ENCODE measurements at places on chromosomes 11 and 22. TPM values are rescaled to one million over a fixed set of nuclear protein-coding genes. Genes with fewer than 3 reads are reported as not detected.
A peak's percentile ranks its signal among the peaks of the same experiment; 100 is the strongest.

DNA sequence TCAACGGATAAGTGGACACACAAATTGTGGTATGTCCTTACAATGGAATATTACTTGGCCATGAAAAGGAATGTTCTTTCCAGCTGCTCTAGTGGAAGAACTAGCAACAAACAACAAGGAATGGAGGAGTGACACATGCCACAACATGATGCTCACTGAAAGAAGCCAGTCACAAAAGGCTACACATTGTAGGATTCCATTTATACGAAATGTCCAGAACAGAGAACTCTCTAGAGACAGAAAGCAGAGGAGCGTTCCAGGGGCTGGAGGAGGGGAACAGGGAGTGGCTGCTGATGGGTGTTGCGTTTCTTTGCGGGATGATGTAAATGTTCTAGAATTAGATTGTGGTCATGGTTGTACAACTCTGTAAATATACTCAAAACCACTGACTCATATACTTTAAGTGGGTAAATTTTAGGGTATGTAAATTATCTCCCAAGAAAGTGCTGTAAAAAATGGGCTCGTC lies 32.4 kb upstream of the PDGFB start:
- H3K4me3 ChIP-seq, result no peak overlapping the region
- DNase-seq, result no peak
- H3K27ac ChIP-seq, result no peak overlapping the region

DNA sequence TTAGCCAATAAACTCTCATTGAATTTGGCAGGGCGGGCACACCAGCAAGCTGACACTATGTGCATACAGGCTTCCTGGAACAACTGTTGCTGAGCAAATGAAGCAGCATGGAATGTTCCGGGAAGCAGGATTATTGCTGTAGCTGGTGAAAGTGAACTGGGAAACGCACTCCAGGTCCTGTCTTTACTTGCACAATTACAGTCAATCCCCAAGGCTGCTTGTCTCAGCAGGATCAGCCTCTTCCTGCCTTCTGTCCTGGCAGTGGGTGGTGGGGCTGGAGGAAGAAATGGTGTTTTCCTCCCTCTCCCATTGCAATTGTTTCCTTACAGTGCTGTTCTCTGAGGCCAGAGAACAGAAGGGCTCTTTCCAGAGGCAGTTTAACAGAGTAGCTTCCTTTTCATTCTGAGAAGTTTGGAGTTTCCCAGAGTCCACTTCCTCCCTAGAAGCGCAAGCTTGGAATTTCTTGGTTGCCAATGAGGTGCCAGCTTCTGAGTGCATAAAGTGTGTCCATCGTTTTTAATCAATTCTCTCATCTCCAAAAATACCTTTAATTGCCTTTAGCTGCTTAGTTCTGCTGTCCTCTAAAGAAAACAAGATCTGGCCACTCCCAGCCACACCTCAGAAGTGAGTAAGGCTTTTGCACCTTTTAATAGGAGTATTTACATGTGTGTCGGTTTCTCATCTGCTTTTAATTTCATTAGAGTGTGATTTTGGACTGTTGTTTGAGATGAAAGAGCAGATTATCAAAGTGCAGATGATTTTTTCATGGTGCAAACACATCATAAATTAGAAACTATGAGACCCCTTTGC lies 19.9 kb downstream of the CD44 start:
- no peak overlapping the region for H3K27ac ChIP-seq
- DNase-seq, result no peak
- H3K27me3 ChIP-seq, result no peaks in the 10 kb centered on the region
- no peak overlapping the region for H3K4me3 ChIP-seq
- H3K4me1 ChIP-seq, result peaks cover 20% of the 10 kb centered on the region
- H3K36me3 ChIP-seq, result no peaks in the 10 kb centered on the region

The TREH gene
- total RNA-seq, result not detected

DNA sequence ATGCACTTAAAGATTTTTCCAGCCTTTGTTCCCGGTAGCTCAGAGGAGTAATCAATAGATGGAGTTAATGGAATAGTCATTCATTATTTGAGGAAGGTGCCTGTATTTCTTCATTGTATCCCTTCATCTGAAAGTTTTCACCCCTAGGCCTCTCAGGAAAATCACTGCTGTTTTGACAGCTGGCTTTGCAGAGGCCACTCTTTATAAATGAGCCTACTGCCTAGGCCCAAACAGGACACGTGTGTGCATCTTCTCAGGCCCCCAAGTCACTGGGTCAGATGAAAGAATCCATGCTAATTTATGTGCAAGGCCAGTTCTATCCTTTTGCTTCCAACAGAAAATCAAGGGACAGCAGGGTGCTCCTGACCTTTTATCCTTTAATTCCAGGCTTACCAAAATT lies 76.8 kb downstream of the MPPED2 start:
- peaks cover 3% of the 10 kb centered on the region for H3K4me1 ChIP-seq
- no peaks in the 10 kb centered on the region for H3K36me3 ChIP-seq
- no peak overlapping the region for H3K4me3 ChIP-seq
- H3K27me3 ChIP-seq, result no peaks in the 10 kb centered on the region
- no peak for DNase-seq

- no peaks in the 10 kb centered on the region for H3K27me3 ChIP-seq
- H3K4me1 ChIP-seq, result no peaks in the 10 kb centered on the region
- H3K27ac ChIP-seq, result no peak overlapping the region
- no peak overlapping the region for H3K4me3 ChIP-seq
- no peaks in the 10 kb centered on the region for H3K36me3 ChIP-seq
Observed at GRCh38 chr11:21321072-21321471, 651.7 kb downstream of the NELL1 start.

- DNase-seq, result no peak
- no peak overlapping the region for H3K27ac ChIP-seq
- H3K4me1 ChIP-seq, result no peaks in the 10 kb centered on the region
- no peaks in the 10 kb centered on the region for H3K27me3 ChIP-seq
- H3K36me3 ChIP-seq, result no peaks in the 10 kb centered on the region
Observed at GRCh38 chr11:31107649-31108048, 261.9 kb downstream of the DCDC1 start.

DNA sequence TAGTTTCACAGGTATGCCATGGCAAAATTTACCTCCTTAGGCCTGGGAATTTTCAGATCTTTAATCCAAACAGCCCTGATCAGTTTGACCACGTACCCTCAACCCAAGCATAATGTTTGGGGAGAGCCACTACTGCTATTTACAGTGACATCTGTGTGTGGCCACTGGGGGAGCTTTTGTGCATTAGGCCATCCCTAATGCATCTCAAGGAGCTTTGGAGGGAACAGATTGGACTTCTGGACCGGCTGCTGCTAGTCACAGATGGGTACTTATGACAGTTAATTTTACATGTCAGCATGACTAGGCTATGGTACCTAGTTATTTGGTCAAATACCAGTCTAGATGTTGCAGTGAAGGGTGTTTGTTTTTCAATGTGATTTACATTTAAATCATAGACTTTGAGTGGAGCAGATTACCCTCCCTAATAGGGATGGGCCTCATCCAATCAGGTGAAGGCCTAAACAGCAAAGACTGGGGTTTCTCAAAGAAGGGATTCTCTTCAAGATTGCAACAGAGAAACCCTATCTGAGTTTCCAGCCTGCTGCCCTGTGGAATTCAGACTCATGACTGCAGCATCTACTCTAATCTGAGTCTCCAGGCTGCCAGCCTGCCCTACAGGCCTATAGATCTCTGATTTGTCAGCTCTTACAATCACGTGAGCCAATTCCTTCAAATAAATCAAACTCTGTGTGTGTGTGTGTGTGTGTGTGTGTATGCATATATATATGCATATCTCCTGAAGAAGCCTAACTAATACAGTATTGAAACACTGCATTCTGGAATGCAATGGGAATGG lies 38.0 kb upstream of the GALNT18 start:
- H3K27me3 ChIP-seq, result no peaks in the 10 kb centered on the region
- no peak overlapping the region for H3K27ac ChIP-seq
- no peaks in the 10 kb centered on the region for H3K36me3 ChIP-seq
- H3K4me3 ChIP-seq, result no peak overlapping the region

- no peak overlapping the region for H3K27ac ChIP-seq
- DNase-seq, result no peak
- H3K4me1 ChIP-seq, result no peaks in the 10 kb centered on the region
- H3K4me3 ChIP-seq, result no peak overlapping the region
Observed at GRCh38 chr22:45804986-45805325, 133.3 kb downstream of the ATXN10 start.

- H3K27me3 ChIP-seq, result no peaks in the 10 kb centered on the region
- H3K27ac ChIP-seq, result no peak overlapping the region
- no peak for DNase-seq
- no peaks in the 10 kb centered on the region for H3K36me3 ChIP-seq
Observed at GRCh38 chr11:45102361-45102809, 44.1 kb upstream of the PRDM11 start.

The GDPD5 gene
- 3.1 TPM for total RNA-seq

GRCh38 chr11:84655712-84656111 lies 971.4 kb downstream of the DLG2 start:
- no peaks in the 10 kb centered on the region for H3K27me3 ChIP-seq
- no peaks in the 10 kb centered on the region for H3K36me3 ChIP-seq
- no peak for DNase-seq

DNA sequence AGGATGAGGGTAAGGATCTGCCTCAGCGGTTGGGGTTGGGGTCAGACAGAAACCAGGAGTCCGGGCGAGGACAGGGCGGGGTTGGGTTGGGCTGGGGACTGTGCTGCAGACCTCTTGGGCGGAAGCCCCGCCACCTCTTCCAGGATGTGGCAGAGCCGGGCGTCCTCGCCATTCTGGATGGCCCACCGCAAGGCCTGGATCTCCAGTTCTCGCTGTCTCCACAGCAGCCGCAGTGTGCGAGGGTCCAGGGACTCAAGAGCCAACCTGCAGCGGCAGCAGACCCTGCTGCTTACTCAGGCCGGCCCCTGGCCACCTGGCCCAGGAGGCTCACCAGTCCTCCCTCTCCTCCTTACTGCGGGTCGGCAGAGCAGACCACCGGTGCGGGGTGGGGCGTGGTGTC lies 2.0 kb downstream of the LMNTD2 start:
- no peak for DNase-seq
- peaks cover 62% of the 10 kb centered on the region for H3K27me3 ChIP-seq
- peaks cover 35% of the 10 kb centered on the region for H3K4me1 ChIP-seq
- H3K27ac ChIP-seq, result no peak overlapping the region

DNA sequence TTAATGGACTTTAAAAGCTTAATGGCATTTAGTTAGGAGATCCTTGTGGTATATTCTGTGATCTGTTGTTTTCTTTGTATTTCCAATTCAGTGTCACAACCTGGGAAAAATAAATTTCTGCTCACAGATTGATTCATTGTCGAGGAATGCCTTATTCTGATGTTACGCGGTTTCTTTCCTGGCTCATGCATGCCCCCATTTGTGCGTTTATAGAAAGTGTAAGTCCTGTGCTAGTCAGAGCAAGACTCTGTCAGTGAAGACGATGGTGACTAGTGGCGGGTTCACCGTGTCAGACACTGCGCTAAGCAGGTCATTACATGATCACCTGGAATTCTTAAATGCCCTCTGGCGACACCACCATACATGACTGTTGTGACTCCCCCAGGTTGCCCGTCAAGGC lies 169.4 kb downstream of the TBC1D22A start:
- H3K27ac ChIP-seq, result no peak overlapping the region
- H3K4me1 ChIP-seq, result no peaks in the 10 kb centered on the region
- DNase-seq, result no peak
- H3K4me3 ChIP-seq, result no peak overlapping the region
- no peaks in the 10 kb centered on the region for H3K27me3 ChIP-seq

- H3K36me3 ChIP-seq, result no peaks in the 10 kb centered on the region
- no peaks in the 10 kb centered on the region for H3K27me3 ChIP-seq
- no peak for DNase-seq
- H3K27ac ChIP-seq, result no peak overlapping the region
- no peaks in the 10 kb centered on the region for H3K4me1 ChIP-seq
Observed at GRCh38 chr11:42923651-42924050, 388.1 kb upstream of the API5 start.

DNA sequence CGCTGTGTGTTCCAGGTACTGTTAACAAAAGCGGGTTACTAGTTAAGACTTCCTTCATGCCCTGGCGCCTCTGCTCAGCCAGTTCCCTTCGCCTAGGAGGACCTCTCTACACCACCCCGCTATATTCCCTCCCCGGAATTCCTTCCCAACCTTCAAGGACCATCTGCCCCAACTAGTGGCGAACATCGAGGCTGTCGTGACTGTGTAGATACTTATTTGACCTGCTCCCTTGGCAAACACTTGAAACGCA lies 450 bp upstream of the BCL2L13 start:
- peak overlapping the region; percentile 99 for H3K27ac ChIP-seq
- peaks cover 15% of the 10 kb centered on the region for H3K4me1 ChIP-seq
- H3K36me3 ChIP-seq, result no peaks in the 10 kb centered on the region
- no peak for DNase-seq
- peak overlapping the region; percentile 63 for H3K4me3 ChIP-seq
- H3K27me3 ChIP-seq, result no peaks in the 10 kb centered on the region

The B3GAT3 gene
- total RNA-seq, result 29.4 TPM

GRCh38 chr11:12088047-12088481 lies 22.3 kb upstream of the MICAL2 start:
- no peak overlapping the region for H3K27ac ChIP-seq
- H3K4me1 ChIP-seq, result peaks cover 9% of the 10 kb centered on the region
- H3K4me3 ChIP-seq, result no peak overlapping the region
- no peak for DNase-seq
- H3K27me3 ChIP-seq, result no peaks in the 10 kb centered on the region

GRCh38 chr22:45096256-45096907 lies 67.3 kb upstream of the NUP50 start:
- H3K4me3 ChIP-seq, result no peak overlapping the region
- peak; percentile 43 for DNase-seq
- no peaks in the 10 kb centered on the region for H3K36me3 ChIP-seq
- H3K27me3 ChIP-seq, result no peaks in the 10 kb centered on the region

The GRM5 gene
- total RNA-seq, result 0.05 TPM
